NCI-H345 (cell line): ENCODE measurements at places on chromosomes 2 and 18.

DNA sequence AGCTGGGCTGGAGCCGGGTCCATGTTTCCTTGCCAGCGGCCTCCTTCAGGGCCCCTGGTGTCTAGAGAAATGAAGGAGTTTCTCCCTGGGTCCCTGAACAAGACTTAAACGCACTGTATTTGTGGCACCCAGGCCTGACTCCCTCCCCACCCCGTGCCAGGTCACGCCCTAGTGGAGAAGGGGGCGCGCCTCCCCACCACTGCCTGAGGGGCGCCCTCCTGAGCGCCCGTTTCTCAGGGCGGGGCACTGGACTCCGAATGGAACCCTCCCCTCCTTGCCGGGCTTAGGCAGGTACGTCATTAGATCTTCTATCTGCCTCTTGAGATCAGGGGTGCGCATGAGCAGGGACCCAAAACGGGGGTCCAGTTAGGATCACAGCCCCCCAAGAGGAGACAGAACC lies 16.3 kb downstream of the ODC1 start:
- no peak for DNase-seq

- no peak for DNase-seq
Observed at GRCh38 chr2:200302940-200303727, 3.4 kb upstream of the SPATS2L start.

DNA sequence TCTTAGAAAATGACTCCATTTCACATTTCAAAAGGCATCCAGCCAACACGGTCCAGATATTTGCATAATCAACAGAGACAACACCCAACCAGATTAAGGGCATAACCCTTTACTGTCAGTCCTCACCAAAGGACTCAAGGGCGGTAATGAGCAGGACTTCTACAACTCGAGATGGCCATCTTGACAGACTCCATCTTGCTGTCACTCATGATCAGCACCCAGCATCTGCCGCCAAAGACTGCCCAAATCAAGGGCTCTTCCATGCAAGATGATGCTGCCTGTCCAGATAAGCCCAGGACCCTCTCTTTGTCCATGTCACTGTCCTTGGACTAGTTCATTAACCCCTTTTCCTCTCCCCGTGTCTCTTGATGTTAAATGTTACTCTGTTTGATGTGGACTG lies 77.9 kb downstream of the UXS1 start:
- no peak for DNase-seq

DNA sequence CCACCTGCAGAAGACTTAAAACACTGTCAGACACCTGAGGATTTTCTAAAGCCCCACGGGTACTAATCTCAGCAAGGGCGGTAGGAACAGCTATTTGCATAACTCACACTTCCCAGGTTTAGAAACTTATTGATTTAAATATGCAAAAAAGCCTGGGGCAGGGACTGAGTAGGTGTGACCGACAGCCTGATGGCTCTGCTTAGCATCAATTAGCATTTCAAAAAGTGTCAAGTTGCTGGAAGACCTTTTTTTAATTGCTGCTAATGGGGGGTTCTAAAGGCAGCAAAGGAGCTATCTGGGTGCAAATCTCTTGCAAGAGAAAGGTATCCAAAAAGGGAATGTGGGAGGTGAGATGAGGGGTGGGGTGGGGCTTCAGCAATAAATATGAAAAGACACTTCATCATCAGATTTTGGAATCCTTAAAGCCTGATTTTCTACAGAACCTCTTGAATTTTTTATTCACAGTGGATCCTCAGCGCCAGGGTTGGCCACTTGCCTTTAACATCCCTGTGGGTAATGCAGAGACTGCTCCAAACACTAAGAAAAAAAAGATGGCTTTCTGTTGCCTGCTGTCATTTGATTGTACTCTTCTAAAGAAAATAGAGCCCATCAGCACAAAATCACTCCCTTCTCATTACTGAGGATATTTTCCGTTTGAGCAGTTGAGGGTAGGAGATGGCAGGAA lies 121.1 kb upstream of the RMP24 start:
- DNase-seq = no peak

DNA sequence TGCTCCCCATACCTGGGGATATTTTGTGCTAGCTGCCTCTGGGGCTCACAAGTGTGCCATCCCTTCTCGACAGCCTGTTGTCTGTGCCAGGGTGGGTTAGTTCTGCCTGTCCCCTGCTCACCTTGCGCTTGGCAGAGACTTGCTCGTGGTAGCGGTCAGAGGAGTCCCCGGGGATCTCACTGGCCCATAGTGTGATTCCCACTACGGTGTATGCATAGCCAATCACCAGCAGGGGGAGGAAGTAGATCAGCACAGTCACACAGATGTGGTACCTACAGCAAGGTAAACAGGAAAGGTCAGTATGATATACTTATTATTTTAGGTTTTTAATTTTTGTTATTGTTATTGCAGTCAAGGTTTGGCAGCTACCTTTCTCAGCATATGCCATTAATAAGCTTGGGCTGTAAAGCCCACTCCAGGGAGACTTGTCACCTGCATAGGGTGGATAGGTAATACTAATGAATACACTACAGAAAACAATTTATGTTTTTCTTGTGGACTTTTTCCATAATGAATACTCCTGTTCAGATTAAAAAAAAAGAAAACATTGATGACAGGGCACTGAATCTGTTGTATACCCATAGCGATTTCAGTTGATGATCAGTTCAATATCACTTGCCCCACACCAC lies 95.2 kb downstream of the POLE4 start:
- DNase-seq = peak; percentile 52

DNA sequence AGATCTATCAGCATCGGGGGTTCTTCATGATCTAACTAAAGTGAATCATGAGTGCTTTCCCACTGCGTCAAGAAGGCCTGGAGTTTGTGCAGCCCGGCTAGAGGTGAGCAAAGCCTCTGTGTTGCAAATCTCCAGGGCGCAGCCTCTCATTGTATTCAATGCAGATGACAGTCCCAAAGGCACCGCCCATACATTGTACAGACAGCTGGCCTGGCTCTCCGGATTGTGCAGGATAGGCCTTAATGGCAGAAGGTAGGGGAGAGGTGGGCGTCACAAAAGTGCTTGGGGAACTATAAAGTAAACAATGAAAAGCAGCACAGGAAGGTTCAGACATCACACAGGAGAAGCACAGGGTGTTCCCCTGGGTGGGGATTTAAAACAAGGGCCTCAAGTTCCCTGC lies 907 bp upstream of the GYPC start:
- no peak for DNase-seq

GRCh38 chr2:127105656-127106456 lies 1.1 kb downstream of the BIN1 start:
- DNase-seq = peak; percentile 41

- DNase-seq = no peak
Observed at GRCh38 chr2:201983174-201983573, 50.5 kb upstream of the FZD7 start.

GRCh38 chr2:176133389-176133788 lies 3.9 kb downstream of the HOXD8 start:
- no peak for DNase-seq

DNA sequence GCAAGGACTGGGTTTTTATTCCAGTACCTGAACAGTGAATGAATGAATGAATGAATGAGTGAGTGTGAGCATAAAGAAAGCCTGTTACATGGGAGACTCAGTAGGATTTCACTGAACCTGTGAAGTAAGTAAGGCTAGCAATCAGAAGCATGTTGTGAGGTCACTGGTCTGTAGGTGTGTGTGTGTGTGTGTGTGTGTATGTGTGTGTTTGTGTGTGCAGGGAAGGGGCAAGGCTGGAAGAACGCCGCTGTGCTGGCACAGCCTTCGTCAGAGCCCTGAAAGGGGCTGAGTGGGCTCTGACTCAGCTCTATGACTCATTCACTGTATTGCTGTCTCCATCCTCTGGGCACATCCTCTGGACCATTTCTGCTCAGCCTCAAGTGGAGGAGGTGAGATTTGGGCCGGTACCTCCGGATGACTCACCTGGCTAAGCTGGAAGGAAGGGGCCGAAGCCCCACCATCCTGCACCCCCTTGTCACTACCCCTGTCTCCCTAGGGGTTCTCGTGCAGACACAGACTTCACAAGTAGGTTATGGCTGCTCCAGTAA lies 51.4 kb upstream of the MRPL33 start:
- DNase-seq = no peak

GRCh38 chr2:113133704-113134598 lies 6.6 kb downstream of the IL1RN start:
- no peak for DNase-seq

DNA sequence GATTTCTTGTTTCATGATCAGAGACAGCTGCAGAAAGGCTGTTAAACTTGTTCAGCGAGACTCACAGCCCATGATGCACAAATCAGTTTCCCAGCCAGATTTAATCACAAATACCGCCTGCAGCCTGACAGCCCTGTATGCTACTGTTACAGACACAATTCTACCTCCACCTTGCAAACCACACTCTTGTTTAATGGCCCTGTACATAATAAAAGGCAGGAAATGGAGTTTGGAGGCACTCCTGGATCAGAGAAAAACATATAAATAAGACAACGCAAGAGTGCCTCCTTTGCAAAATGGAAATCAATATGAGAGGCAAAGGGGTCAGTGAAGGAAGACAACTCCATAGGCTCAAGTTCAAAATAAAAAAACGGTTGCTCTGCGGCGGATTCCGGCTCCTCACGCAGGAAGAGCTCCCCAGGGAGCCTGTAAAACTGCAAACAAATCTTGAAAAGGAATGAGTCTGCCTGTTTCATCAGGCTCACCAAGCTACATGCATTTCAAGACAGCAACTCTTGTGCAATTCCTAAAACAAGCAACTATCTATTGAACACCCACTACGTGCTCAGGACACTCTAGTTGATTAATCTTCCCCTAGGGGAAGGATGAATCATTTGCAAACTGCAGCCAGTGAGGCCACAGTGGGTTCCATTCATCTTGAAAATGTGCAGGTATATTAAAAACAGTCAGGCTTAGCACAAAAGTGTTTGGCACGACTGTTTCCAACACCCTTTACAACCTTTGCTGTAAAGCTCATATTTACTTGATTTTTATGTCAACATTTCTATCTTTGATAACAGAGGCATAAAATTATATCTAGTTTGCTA lies 37.5 kb downstream of the TBC1D8 start:
- DNase-seq = peak; percentile 84

GRCh38 chr18:74963820-74964446 lies 245.0 kb downstream of the PTGR3 start:
- peak; percentile 60 for DNase-seq

GRCh38 chr2:128214866-128215460 lies 103.7 kb downstream of the HS6ST1 start:
- DNase-seq = no peak

- DNase-seq = no peak
Observed at GRCh38 chr18:53790786-53791185, 433.7 kb downstream of the MBD2 start.

DNA sequence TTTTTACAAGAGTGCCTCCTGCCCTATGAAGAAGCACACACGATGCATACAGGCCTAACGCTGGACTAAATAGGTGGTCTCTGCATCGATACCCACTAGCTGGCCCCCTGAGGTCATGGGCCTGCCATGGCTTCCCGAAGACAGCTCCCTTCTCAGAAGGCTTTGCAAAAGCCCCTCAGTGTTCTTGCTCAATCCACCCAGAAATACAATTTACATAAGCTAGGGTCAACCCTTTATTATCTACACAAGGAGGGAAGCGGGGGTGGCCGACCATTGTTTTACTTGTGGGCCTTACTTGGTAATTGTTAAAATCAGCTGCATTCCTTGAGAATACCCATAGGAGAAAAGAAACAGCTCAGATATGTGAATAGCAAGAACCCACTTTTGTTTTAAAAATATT lies 28.5 kb downstream of the UXS1 start:
- DNase-seq = no peak

GRCh38 chr2:120964819-120965218 lies 229.2 kb downstream of the GLI2 start:
- DNase-seq = no peak

- no peak for DNase-seq
Observed at GRCh38 chr2:146220957-146221356, 1623.9 kb upstream of the ACVR2A start.

DNA sequence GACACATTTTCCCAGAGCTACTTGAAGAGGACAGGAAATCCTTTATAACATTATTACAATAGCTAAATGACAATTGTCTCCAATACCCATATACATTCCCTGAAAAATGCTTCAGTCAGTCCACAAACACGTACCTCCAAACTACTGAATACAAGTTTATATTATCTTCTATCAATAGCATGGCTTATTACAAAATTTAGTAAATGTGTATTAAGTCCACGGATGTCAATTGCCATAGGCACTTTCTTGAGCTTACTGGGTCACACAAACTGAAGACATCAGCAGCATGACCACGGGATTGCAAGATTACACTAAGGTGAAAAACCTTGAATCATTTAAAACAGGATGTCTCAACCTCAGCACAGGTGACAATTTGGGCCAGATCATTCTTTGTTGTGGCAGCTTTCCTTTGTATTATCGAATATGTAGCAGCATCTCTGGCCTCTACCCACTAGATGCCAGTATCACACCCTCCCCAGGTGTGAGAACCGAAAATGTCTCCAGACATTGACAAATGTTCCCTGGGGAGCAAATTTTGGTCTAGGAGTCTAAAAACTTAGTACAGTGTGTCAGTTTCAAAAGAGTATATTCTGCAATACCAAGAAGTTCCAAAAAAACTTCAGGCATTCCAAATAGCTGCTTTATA lies 1.4 kb downstream of the MBD2 start:
- peak; percentile 70 for DNase-seq

- peak; percentile 30 for DNase-seq
Observed at GRCh38 chr2:49271060-49271606, 116.8 kb upstream of the FSHR start.

- DNase-seq = no peak
Observed at GRCh38 chr2:30936977-30937376, 129.7 kb upstream of the CAPN13 start.

- no peak for DNase-seq
Observed at GRCh38 chr2:69960821-69961220, 610 bp downstream of the ASPRV1 start.
